SJSA1 (cell line): ENCODE measurements at places on chromosomes 6 and 20. TPM values are rescaled to one million over a fixed set of nuclear protein-coding genes. Genes with fewer than 3 reads are reported as not detected.

DNA sequence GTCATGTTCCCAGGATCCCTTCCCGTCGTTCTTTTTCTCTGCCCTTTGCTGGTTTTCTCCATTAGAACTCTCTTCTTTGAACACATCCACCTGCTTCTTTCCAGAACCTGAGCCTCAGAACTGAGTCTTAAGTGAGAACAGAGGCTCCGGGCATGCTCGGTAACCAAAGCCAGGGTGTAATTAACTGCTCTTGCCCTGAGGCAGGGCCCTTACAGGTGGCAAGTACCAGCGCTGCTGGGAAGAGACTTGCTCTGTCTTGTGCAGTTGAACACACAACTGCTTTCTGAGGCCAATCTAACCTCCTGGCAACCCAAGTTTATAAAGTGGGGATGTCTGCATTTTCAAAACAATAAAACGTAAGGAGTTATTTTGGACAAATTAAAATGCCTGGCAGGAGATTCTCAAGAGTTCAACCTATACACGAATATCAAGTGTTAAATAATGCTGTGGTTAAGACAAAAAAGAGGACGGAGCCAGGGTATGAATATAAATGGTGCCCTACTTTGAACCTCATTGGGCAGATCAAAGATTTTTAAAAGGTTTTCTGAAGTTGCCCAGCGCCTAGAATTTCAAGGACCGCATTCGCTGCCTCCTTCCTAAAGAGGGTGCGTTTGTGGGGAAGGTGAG is 12.4 kb upstream of the DEK start:
- no peak for DNase-seq

The SLC17A2 gene
- not detected in 2 replicates for total RNA-seq

DNA sequence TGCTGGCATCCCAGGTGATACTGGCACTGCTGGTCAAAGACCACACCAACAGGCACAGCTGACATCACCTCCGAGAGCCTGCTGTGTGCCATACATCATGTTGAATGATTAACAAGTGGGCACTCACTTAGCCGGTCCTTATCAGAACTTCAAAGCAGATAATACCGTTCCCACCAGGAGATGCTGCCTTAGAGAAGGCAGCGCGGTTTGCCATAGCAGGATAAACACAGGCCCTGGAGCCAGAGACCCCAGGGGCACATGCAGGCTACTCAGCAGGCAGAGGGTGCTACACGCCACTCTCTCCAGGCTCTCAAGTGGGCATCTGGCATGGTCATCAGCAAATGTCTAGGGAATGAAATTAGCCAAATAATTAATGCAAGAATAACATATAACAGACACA is 86.5 kb upstream of the CST7 start:
- DNase-seq, result no peak

DNA sequence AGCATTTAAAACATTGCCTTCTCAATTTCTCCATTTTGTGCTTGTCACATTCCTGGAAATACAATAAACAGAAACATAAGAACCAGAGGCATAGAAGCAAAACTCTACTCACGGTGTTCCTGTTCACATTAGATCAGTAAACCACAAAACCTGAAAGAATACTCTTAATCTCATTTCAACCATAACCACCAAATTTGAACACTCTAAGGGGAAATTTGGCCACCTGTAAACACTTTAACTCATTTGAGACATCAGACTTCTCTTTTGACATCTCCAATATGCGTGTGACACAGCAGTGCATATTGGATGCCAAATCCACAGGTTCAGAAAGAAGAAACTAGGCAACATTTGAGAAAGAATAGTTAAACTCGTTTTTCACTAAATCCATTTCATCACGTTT is 153.8 kb upstream of the IRAK1BP1 start:
- no peak for DNase-seq

The MACROD2 gene
- not detected in 2 replicates for total RNA-seq

GRCh38 chr6:31129130-31129529 is 8.9 kb upstream of the CDSN start:
- DNase-seq, result no peak

GRCh38 chr6:44010411-44011349 is 116.6 kb downstream of the MRPL14 start:
- DNase-seq, result peak; percentile 96

DNA sequence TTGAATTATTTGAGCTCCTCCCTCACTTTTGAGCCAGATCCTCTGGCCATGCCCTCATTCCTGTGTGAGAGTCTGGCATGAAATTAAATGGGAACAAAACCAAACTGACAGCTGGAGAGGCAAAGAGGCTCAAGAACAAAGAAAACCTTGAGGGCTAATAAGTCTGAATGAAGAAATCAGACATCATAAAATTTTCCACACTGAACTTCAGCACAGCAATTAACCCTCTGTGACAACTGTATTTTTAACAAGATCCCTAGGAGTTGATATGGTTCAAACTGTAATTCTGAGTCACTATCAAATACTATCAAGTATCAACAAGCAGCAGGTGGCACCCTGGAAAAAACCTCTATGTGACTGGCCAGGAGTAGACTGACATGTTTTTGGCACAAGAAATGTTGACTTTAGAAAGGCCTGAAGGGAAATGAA is 109.4 kb upstream of the EMILIN3 start:
- DNase-seq, result no peak

The NMBR gene
- not detected in 2 replicates for total RNA-seq

DNA sequence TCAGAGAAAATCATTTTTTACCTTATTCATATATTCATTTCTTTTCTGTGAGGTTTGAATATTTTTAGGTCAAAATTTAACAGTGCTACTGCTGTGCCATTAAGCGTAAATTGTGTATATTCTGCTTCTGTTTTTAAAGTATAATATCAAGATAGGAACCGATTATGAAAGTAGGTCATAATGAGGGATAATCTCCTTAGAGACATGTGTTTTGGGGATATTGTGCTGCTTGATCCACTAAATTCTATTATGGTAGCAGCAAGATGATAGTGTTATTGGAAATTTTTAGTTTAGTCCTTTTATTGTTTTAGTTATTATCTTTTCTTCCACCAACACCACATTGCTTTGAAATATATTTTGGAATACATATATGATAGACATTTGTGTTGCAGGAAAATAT is 244.0 kb downstream of the RIMS1 start:
- DNase-seq, result no peak

DNA sequence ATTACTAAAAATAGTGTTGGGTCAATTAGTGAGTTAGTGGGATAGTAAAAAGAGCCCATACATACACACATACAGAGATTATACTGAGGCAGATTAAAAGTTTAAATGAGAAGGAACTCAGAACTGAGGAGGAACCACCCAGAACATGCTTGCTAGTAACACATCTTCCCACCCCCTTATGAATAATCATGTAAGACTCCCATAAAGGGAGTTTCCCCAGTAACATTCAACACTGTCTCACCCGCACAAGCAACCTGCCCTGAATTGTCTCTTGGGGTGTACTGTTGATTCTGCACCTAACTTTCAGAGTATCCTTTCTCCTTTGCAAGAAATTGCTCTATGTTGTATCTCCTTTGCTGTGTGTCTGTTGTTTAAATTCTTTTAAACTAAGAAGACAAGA is 11.1 kb upstream of the HLA-DQB2 start:
- no peak for DNase-seq

DNA sequence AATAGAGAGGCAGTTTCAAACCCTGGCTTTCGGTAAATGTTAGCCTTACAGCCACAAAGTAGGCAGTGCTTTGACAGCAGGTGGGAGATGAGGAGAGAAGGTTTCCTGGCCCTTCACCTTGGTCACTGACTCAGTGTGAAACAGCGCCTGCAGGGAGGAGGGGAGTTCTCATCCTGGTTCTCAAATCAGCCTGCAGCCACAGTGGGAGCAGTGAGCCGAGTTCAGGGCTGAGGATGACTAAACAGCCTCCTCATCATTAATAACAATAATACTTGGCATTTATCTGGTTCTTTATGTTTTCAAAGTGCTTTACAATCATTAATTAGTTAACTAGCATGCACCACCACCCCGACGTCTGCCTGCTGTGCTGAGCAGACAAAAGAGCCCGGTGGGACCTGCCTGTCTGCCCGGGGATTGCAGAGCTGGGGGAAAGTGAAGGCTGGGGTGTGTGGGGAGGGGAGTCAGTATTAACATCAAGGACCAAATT is 59.6 kb downstream of the PRDM1 start:
- DNase-seq, result no peak

The HFE gene
- total RNA-seq, result 2.6 and 3.5 TPM in 2 replicates

The CD24 gene
- total RNA-seq, result 299 and 431 TPM in 2 replicates

DNA sequence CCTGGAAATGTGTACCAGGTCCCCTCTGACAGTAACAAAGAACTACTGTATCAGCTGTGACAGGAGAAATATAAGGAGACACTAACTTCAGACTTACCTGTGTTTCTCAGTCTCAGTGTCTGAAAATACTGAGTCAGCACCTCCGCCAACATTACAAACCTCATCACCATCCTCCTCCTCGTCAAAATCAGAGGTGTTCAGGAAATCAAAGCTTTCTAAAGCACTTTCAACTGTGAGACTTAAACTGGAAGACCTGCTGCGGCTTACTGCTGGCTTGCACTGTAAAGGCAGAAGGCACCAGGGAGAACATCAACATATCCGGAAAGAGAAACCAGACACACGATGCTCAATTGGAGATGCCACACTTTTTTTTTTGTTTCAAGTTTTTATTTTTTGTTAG is 40.3 kb upstream of the ARMH2 start:
- DNase-seq, result no peak

The EEF1A2 gene
- 5.2 and 13.0 TPM in 2 replicates for total RNA-seq

The GSTA3 gene
- total RNA-seq, result not detected in 2 replicates

GRCh38 chr6:3646616-3647362 is 104.7 kb downstream of the PXDC1 start:
- DNase-seq, result no peak
